AG08395 (cell line): ENCODE measurements at places on chromosomes 5 and 9.

DNA sequence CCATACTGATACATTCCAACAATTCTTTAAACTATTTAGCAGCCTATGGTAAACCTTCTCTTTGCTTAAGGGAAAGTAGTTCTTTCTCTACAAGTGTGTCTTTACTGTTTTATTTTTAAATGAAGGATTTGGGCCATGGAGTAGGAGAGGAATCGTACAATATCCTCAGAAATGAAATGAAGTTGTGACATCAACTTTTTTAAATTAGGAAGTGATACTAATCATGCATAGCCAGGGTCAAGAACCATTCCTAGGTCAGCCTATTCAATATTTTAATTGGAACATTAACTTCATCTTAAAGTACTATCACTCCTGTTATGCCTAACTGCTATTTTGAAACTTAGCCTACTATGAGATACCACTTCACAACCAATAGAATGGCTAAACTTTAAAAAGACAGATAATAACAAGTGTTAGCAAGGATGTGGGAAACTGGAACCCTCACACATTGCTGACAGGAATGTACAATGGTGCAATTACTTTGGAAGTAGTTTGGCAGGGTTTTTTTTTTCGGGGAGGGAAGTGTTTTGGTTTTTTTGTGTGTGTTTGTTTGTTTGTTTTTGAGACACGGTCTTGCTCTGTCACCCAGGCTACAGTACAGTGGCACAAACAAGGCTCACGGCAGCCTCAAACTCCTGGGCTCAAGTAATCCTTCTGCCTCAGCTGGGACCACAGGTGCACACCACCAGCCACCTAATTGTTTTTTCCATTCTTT is 10.7 kb downstream of the AGTPBP1 start:
- no peak for DNase-seq

- no peak for DNase-seq
These were observed 21.4 kb upstream of the OTULINL start for GRCh38 chr5:14560091-14560595.

DNA sequence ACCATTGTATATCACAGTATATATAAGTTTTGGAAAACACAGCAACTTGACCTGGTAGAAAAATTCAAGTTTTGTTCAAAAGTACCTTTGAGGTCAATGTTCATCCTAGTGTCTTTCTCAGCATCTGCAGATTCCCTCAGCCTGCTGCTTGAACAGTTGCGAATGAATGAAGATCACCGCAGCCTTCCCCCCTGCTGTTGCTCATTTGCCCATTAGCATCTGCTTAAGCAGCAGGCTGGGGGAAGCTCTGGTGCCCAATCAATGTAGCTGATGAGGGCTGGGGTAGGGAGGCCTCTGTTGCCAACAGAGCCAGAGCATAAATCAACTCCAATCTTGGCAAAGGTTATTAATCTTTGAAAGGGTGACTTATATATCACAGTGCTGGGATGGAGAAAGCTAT is 586.5 kb upstream of the PTPRD start:
- no peak for DNase-seq

DNA sequence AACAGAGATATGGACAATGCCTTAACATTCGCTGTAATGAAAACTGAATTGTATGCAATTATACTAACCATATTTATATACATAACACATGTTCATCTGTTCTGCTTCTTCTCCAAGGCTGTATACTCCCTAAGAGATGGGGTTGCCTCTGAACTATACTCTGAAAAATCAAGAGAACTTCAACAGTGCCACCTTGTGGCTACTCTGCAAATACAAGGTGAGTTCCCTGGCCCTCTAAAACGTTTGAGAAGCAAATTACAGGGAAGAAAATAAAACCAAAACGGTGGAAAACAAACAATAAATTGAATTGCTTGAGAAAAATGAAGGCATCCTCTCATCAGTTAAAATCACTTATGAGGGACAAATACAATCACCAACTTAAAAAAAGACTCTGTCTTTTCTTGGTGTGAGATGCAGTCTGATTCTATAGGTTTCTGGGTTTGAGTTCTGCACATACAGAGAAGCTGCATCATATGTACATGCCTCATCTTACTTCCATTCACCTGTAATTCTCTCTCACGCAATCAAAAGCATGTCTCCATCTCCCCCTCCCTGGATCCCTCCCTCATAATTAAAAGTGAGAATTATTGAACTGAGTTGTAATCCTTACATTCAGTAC is 98.6 kb downstream of the FBXW11 start:
- DNase-seq, result peak; percentile 66

DNA sequence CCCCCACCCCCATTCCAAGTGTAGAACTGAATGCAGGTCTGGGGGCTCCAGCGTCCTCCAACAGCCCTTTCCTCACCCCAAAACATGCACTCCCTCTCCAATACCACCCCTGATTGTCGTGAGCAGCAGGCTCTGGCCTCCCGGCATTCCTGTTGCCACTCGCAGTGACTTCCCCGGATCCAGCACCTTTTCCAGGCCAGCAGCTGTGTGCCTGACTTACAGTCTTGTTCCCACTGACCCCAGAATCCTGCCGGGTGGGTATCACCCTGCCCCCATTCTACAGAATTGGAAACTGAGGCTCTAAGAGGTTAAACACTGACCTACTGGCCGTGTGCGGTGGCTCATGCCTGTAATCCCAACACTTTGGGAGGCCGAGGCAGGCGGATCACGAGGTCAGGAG is 127.2 kb downstream of the OLFM1 start:
- DNase-seq, result no peak
